ENCODE measurements at places on chromosomes 3 and 15.

- no peak overlapping the region for H3K27ac ChIP-seq
- H3K36me3 ChIP-seq: no peaks in the 10 kb centered on the region
- DNase-seq: no peak
Measured at GRCh38 chr15:57440799-57441198, 64.5 kb downstream of the CGNL1 start.

DNA sequence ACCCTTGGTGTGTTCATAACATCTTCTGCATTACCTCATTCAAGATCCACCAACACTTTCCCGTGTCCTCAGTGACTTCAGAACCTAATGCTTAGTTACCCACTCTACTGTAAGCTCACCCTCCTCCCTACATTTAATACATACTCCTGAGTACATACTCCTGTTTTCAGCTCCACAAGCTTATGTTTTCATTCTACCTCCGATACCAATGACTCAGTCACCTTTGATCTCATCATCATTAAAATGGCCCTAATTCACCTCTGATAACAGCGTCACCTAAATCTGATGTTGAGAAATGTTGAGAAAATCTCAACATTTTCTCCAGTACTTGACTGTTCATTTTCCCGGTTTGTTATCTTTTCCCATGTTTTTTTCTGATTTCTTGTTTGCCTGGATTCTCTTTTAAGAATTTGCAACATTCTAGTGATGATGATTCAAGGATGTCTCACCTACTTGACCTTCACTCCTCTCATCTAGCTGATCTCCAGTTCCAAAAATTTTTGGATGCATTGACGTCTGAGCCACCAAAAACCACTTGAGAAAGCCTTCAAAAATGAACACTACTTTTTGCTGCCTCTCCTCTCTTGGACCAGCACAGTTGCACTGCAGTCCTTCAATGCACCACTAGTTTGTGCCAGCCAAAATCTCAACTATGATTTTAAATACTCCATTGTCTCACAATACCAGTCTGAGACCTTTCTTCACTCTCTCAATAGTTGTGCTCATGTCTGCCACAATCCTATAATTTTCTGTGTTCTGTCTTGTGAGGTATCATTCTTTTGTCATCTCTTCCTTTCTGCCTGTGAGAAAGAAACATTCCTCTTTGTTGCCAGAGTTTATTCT lies 220.7 kb upstream of the SEMA6D start:
- no peaks in the 10 kb centered on the region for H3K4me1 ChIP-seq
- H3K27ac ChIP-seq: no peak overlapping the region

- H3K27me3 ChIP-seq: no peaks in the 10 kb centered on the region
- H3K27ac ChIP-seq: no peak overlapping the region
- DNase-seq: no peak
- H3K4me1 ChIP-seq: peaks cover 5% of the 10 kb centered on the region
Measured at GRCh38 chr15:51448622-51449399, 107.4 kb downstream of the GLDN start.

- peak; percentile 50 for DNase-seq
- no peak overlapping the region for H3K4me3 ChIP-seq
- H3K27me3 ChIP-seq: no peaks in the 10 kb centered on the region
- H3K36me3 ChIP-seq: no peaks in the 10 kb centered on the region
- H3K4me1 ChIP-seq: no peaks in the 10 kb centered on the region
Measured at GRCh38 chr3:86969500-86970189, 21.3 kb downstream of the VGLL3 start.

GRCh38 chr3:172511783-172512762 lies 11.2 kb downstream of the TNFSF10 start:
- H3K27ac ChIP-seq: peak overlapping the region; percentile 87
- H3K27me3 ChIP-seq: no peaks in the 10 kb centered on the region
- peaks cover 57% of the 10 kb centered on the region for H3K4me1 ChIP-seq
- H3K4me3 ChIP-seq: peak overlapping the region; percentile 55

- H3K4me3 ChIP-seq: no peak overlapping the region
- no peaks in the 10 kb centered on the region for H3K4me1 ChIP-seq
- no peak overlapping the region for H3K27ac ChIP-seq
- H3K27me3 ChIP-seq: no peaks in the 10 kb centered on the region
Measured at GRCh38 chr15:48149858-48150257, 28.2 kb downstream of the MYEF2 start.

DNA sequence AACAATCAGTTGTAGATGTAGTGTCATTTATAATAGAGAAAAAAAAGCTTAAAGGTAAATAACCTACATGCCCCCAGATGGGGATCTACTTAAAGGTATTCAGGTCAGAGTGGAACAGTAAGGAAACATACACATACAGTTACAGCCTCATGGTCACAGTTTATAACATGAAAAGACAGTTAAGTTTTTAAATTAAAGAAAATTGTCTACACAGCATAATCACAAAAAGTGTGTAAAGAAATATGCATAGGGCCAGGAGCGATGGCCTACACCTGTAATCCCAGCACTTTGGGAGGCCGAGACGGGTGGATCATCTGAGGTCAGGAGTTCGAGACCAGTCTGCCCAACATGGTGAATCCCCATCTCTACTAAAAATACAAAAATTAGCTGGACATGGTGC lies 6.8 kb downstream of the RHOV start:
- H3K36me3 ChIP-seq: no peaks in the 10 kb centered on the region
- peaks cover 9% of the 10 kb centered on the region for H3K4me1 ChIP-seq
- no peaks in the 10 kb centered on the region for H3K27me3 ChIP-seq
- no peak for DNase-seq

DNA sequence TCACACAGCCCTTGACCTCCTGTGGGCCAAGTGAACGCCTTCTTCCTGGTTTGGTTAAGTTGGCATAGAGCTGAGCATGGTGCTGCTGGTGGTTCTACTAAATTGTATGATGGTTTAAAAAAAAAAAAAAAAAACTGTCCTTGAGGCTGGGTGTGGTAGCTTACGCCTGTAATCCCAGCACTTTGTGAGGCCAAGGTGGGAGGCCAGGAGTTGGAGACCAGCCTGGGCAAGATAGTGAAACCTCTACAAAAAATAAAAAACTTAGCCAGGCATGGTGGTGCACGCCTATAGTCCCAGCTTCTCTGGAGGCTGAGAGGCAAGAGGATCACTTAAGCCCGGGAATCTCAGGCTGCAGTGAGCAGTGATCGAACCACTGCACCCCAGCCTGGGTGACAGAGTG lies 58.9 kb upstream of the FLNB start:
- no peak overlapping the region for H3K27ac ChIP-seq
- DNase-seq: no peak
- no peaks in the 10 kb centered on the region for H3K36me3 ChIP-seq
- H3K4me3 ChIP-seq: no peak overlapping the region
- H3K27me3 ChIP-seq: peaks cover 3% of the 10 kb centered on the region

DNA sequence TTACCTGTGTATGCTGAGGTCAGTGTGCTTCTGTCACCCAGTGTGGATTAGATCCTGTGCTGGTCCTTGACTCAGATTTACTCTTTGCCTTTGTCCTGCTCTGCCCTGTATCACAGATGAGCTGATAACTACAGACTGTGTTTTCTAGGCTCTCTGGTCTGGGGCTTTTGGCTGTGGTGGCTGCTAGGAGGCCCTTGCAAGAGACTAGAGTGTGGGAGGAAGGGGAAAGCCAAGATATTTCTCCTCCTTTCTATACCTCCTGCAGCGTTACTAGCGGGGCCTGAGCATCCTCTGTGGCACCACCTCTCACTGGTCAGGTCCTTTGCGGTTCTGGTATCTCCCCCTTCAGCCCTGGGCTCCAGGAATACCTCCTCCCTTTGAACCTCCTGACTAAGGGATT lies 282.3 kb upstream of the TBC1D5 start:
- DNase-seq: peak; percentile 7
- H3K4me1 ChIP-seq: no peaks in the 10 kb centered on the region
- H3K36me3 ChIP-seq: no peaks in the 10 kb centered on the region
- peaks cover 7% of the 10 kb centered on the region for H3K27me3 ChIP-seq
- H3K4me3 ChIP-seq: no peak overlapping the region

DNA sequence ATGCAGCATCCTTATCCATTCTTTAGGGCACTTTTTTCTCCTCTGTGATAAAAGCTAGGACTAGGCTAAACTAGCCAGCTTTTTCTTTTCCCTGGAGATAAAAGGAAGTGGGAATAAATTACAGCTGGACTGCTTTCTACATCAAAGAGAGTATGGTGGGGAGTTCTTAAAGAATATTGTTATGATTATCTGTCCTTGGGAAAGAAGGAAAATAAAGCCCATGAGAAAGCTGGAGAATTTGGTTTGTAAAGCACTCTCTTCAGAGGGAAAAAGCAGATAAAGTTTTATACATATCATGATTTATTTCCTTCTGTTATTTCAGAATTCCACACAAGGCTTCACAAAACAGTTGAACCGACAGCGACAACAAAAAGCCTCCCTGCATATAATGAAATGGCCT lies 923.0 kb downstream of the DIPK2A start:
- H3K4me1 ChIP-seq: no peaks in the 10 kb centered on the region
- no peaks in the 10 kb centered on the region for H3K36me3 ChIP-seq
- no peak for DNase-seq

DNA sequence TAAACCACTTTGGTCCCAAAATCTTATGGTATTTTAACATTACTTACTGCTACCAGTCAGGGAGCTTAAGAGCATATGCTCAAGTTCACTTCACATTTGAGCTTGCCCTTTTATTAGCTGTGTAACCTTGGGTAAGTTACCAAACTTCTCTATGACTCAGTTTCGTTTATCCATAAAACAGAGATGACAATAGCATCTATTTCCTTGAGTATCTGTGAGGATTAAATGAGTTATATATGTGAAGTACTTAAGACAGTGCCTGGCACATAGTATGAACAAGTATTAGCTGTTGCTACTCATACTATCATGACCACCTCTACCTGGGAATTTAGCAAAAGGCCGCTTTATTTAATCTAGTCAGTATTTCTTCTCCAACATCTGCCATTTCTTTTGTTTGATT lies 5.9 kb downstream of the ATOSA start:
- H3K36me3 ChIP-seq: peaks cover 20% of the 10 kb centered on the region
- DNase-seq: no peak
- no peaks in the 10 kb centered on the region for H3K27me3 ChIP-seq
- no peak overlapping the region for H3K4me3 ChIP-seq
- H3K27ac ChIP-seq: no peak overlapping the region
- H3K4me1 ChIP-seq: peaks cover 44% of the 10 kb centered on the region

All from activated CD8-positive, alpha-beta T cell treated with anti-CD3 and anti-CD28 coated beads for 36 hours (primary cell).